ENCODE measurements at places on chromosomes 1 and 21.

GRCh38 chr1:210364479-210364878, 35.8 kb downstream of the HHAT start:
- no peak for DNase-seq

DNA sequence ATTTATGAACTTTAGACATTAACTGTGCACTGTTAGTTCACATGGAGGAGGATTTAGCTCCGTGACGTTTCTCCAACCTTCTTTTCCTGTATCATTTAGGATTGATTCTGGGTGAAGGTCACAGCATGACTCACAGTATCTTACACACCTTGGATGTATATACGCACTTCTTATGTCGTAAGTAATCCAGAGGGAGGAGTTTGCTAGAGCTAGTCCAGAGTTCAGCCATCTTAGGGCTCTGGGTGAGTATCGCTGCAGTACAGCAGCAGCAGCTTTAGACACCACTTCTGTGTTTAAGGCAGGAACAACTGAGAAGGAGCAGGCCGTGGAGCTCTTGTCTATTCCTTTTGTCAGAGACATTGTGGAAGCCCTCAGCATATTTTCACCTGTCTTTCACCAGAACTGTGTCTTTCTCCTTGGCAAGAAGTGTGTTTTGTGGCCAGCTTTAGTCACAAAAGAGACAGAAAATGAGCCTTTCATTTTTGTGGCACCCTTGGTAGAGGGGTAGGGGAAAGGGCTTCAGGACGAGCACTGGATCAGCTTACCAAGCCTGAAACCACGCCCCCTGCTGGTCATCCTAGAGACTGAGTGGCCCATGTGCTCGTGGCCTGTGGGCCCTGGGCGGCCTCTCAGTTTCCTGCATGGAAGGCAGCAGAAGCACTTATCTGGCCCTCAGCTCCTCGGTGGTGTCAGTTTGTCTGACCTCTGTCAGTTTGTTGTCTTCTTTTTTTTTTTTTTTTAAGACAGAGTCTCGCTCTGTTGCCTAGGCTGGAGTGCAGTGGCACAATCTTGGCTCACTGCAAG, 64.0 kb downstream of the ADARB1 start:
- DNase-seq: no peak

GRCh38 chr1:161702250-161702649, 4.8 kb upstream of the FCRLA start:
- no peak for DNase-seq

- no peak for DNase-seq
These were observed 125.1 kb downstream of the MRPS6 start for GRCh38 chr21:34198231-34199120.

GRCh38 chr1:99589186-99589636, 56.7 kb upstream of the PALMD start:
- no peak for DNase-seq

DNA sequence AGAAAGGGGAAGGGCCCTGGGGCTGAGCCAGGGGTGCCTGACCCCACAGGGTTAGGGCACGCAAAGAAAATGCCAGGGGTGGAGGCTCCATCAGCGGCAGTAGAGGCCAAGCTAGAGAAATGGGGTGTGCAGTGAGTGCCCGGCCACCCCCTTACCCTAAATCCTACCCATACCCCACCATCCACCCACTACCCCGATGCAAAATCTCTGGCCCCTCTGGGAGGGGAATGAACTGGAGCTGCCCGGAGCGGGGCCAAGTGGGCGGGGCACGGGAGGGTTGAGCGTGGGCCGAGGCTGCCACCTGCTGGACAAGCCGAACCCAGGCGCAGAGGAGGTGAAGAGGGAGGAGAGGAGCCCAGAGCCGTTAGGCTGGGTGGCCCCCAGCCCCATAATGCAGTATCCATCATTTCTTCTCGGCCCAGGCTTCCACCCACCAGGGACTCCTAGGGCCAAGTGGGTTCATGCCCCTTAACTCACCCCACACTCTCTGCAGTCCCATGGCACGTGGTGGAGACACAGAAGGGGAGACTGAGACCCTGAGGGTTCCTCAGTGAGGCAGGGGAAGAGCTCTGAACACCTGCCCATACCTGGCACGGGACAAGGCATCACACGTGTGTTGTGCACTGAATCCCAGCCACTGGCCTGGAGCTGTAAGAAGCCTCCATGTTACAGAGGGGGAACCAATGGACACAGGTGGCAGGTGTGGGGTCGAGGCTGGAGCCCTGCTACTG, 1.4 kb upstream of the C1QC start:
- no peak for DNase-seq

GRCh38 chr1:200524092-200524491, 96.5 kb downstream of the KIF14 start:
- DNase-seq: no peak

- no peak for DNase-seq
These were observed 140.7 kb upstream of the PTBP2 start for GRCh38 chr1:96580920-96581319.

- no peak for DNase-seq
These were observed 244.4 kb downstream of the FOXD2 start for GRCh38 chr1:47682198-47682597.

- DNase-seq: no peak
These were observed 56.8 kb upstream of the PPIH start for GRCh38 chr1:42601472-42601871.

GRCh38 chr1:230754796-230755195, 7.6 kb downstream of the CAPN9 start:
- no peak for DNase-seq

GRCh38 chr21:35538386-35538785, 489.3 kb upstream of the RUNX1 start:
- DNase-seq: no peak

GRCh38 chr21:32520875-32521735, 64.2 kb downstream of the TCP10L start:
- no peak for DNase-seq

DNA sequence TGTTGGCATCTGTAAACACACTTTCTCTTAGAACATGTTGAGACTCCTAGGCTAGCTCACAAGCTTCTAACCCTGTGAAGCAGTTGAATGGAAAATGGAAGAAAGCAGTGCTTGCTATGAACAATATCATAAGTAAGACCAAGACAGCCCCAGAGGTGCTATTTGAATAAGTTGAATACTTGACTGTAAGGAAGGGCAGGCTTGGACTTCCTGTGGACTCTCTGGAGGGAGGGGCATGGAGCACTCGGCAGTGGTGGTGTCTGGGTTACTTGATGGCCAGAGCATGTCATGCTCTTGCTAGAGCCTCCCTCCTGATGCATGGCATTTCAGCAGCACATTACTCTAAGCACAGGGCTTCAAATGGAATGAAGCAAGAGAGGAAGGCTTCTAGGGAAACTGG, 60.0 kb downstream of the MRPS6 start:
- no peak for DNase-seq

- no peak for DNase-seq
These were observed 381.1 kb upstream of the KAZN start for GRCh38 chr1:14217384-14217783.

GRCh38 chr1:206461602-206462455, 8.4 kb upstream of the IKBKE start:
- no peak for DNase-seq

DNA sequence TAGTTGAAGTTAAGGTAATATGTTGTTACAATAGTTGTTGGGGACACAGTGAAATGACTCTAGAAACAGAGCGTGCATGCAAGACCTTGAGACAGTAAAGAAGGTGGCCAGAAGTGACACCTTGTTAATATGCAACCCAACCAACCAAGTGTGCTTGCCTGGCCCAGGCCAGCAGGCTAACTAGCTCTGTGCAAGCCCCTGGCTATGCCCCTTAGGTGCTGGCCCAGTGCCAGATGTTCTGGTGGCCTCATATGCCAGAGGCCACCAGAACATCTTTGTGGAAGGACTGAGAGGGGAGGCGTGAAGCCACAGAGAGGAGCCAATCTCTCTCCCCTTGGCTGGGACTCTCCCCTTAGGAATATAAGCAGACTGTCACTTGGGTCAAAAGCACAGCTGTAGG, 111.2 kb upstream of the JUN start:
- DNase-seq: no peak

GRCh38 chr1:108858230-108858950, 1.5 kb upstream of the AKNAD1 start:
- no peak for DNase-seq

- DNase-seq: no peak
These were observed 169.1 kb downstream of the C1orf21 start for GRCh38 chr1:184555665-184556641.

GRCh38 chr1:175410560-175410959, 218.0 kb upstream of the KIAA0040 start:
- DNase-seq: no peak

DNA sequence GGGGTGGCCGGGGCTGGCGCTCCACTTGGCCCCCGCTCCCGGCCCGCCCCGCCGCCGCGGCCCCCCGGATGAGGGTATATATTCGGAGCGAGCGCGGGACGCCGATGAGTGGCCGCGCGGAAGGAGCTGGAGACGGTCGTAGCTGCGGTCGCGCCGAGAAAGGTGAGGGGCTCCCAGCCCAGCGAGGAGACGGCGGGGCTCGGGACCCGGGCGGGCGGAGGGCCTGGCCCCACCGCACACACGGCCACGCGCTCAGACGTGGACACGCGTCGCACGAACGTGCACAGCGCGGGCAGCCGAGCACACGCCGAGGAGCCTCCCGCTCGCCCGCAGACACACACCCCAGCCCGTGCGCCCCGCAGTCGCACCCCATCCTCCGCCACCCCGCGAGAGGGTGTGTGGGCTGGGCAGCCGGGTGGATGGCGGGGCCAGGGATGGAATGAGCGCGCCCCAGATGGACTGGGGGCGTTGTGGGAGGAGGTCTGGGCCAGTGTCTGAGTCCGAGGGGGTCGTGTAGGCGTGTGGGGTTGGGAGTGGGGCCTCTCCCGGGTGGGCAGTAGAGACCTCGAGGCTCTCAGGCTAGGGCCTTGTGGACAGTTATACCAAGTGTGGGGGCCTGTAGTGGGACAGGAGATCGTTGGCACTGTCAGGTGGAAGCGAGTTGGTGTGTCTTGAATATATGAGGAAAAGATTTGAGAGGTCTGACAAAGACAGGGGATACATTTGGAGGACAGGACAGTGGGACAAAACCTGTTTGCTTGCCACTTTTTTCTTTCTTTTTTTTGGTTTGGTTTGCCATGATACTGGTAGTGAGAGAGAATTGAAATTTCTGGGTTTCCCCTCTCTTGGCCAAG, at the start of gene UAP1:
Gene UAP1, plus strand, starts transcription at position 107 of the 854 bp plus-strand sequence. CDS start 4,347 bp downstream, outside the sequence.
- no peak for DNase-seq

- DNase-seq: no peak
These were observed 17.5 kb downstream of the SMIM12 start for GRCh38 chr1:34842073-34842472.

- DNase-seq: no peak
These were observed 54.0 kb downstream of the OLFML3 start for GRCh38 chr1:114033216-114033706.

- no peak for DNase-seq
These were observed 47.5 kb downstream of the HSF2BP start for GRCh38 chr21:43611598-43612369.

DNA sequence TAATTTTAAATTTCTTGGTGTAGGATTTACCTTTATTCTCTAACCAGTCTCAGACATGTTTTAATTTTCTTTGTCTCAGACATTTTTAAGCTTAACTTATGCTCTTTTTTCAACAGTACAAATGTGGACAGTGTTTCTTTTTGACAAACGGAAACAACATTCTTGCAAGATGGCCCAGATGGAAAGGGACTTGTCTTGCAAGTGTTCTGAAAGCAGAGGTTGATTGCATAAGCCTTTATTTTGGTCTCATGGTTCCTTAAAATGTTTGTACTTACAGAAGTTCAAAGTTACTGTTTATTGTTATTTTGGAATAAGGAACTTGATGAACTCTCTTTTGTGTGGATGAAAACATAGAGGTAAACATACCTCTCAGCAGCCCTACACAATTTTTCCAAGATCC, 22.9 kb downstream of the SMAP2 start:
- no peak for DNase-seq

DNA sequence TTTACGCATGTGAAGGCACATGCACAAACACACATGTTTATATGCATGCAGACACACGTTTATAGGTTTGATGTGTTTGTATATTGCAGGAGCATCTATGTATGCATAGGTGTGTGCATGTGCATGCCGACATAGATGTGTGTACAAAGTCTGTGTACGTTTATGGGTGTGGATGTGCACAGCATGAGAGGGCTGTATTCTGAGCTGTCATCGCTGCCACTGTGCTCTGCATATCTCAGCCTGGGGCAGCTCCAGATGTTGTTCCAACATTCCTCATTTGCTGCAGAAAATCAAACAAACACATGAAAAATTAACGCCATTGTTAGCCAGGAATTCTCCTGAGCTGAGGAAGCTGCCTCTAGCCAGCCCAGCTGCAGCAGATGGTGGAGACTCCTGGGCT, 132.3 kb upstream of the CSF3R start:
- DNase-seq: no peak

GRCh38 chr1:10870493-10871096, 74.1 kb upstream of the CASZ1 start:
- no peak for DNase-seq

- DNase-seq: no peak
These were observed 224.6 kb upstream of the C1orf174 start for GRCh38 chr1:4124631-4125145.

GRCh38 chr1:42961312-42962091, 2.8 kb upstream of the SLC2A1 start:
- no peak for DNase-seq

- no peak for DNase-seq
These were observed 113.8 kb upstream of the C8B start for GRCh38 chr1:57079454-57080157.

GRCh38 chr1:23020706-23021405, 1.6 kb downstream of the KDM1A start:
- DNase-seq: no peak

DNA sequence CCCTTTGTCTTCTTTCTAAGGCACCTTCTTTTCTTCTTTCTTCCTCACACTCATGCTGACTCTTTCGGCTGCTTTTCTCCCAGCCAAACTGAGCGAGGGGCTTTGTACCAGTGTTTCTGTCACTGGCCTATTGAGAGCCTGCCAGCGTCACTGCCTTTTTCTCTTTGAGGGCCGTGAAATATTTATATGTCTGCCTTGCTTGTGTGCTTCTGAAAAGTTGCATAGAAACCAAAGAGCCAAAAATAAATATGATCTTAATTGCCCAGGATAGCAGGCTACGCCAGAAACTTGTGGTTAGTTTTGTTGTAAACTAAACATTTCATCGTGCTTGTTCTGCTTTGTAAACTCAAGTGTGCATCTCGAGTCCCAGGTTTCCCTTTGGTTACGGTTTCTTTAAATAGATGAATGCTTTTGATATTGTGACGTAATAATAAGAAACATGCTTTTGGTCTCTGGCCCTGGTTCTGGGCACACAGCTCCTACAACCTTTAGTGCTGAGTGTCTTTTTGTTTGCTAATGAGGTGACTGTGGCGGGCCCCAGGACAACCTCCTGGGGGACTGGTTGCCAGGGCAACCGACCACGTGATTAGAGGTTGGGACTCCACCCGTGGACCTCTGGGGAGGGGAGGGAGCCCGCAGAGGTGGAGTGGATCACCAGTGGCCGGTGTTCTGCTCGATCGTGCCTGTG, 10.8 kb downstream of the SLC37A1 start:
- no peak for DNase-seq
